ENCODE measurements at places on chromosomes 6 and 20. TPM values are rescaled to one million over a fixed set of nuclear protein-coding genes. Genes with fewer than 3 reads are reported as not detected.

The HLA-G gene
- total RNA-seq: 0.38 TPM

The PERP gene
- 93.0 TPM for total RNA-seq

The C6orf163 gene
- 2.0 TPM for total RNA-seq

The SLC44A4 gene
- 44.9 TPM for total RNA-seq

The HFE gene
- 46.0 TPM for total RNA-seq

The FOXQ1 gene
- total RNA-seq: 57.0 TPM

The PRIM2 gene
- 33.3 TPM for total RNA-seq

The VPS16 gene
- total RNA-seq: 31.9 TPM

DNA sequence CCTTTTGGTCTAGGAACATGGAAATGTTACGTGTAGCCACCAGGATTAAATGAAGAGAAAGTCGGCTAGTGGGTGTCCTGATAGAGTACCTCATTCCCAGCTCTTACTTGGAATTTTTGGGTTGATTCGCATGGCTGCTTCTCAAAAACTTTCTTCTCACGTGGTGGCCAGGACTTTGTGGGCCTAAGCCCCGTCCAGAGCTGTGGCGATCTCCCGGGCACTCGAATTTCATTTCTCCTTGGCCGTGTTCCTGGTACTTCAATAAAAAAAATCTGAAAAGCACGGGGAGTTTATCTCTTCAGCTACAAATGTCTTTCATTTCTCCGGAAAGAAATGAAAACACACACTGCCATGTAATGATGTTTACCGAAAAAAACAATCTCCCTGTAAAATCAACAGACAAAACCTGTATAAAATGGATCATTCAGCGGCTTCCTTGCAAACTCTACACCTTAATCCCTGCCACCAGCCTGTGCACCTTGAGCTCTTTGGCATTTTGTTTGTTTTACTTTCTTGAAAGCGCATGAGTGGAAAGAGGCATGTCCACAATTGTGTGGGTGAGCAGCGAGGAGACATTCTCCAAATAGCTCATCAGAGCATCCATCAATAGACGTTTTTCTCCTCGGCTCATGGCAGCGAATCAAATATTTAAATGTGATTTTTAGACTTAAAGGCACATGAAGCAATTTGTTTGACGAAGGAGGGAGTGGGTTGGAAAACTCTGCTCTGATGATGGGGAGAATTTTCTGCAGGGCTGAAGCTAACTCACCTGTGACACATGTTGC, 173.1 kb downstream of the TFAP2C start:
- no peak for DNase-seq

GRCh38 chr6:106918115-106918514, 56.4 kb downstream of the CD24 start:
- DNase-seq: no peak

GRCh38 chr6:35662999-35663398, 25.7 kb downstream of the FKBP5 start:
- no peak for DNase-seq

- no peak for DNase-seq
Measured at GRCh38 chr20:37007898-37008649, 56.6 kb upstream of the SAMHD1 start.

DNA sequence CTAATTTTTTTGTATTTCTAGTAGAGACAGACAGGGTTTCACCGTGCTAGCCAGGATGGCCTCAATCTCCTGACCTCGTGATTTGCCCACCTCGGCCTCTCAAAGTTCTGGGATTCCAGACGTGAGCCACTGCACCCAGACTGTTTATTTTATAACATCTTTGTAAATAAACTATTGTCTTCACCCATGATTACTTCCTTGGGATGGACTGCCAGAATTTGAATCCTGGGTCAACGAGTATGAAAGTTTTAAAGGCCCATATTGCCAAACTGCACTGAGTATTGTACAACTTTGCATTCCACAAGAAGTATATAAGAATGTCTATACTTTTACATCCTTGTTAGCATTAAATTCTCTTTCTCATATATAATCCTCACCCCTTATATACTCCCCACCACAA, 38.6 kb downstream of the ZHX3 start:
- no peak for DNase-seq

All from PC-9 (cell line).